ENCODE measurements at places on chromosomes 12 and 14.
A peak's percentile ranks its signal among the peaks of the same experiment; 100 is the strongest.

DNA sequence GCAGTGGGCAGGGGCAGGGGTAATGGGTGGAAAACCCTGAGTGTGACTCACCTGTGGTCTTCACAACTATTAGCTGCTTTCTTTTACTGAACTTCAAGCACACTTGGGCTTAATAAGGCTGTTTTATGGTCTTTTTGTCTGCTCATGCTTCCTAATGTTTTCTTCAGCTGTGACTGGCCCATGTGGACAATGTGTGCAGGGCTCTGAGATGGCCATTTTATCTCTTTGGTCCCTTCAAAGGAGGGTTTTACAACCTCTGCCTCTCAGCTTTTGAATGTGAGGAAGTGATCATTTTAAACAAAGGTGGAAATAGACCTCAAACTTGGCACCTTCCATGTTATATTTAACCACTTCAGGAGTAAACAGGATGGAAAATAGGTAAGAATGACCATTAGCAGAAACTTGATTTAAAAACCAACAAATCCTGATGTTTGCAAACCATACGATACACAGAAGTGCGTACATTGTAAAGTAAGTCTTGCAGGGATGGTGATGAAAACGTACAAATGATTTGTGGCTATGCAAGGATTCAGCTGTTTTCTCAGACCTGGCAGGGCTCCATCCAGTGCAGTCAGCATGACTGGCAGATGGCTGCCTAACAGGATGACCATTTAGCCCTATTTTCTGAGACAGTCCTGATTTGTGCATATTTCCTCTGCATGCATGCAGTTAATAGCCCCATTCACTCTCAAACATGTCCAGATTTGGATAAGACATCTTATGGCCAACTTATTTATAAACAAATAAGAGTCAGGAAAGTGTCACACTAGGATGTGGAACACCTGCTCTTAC lies 103.2 kb downstream of the SLC38A4 start:
- peak; percentile 29 for DNase-seq

GRCh38 chr14:69713993-69714679 lies 52.8 kb upstream of the SRSF5 start:
- no peak for DNase-seq

GRCh38 chr14:86091811-86092210 lies 561.9 kb downstream of the FLRT2 start:
- no peak for DNase-seq

DNA sequence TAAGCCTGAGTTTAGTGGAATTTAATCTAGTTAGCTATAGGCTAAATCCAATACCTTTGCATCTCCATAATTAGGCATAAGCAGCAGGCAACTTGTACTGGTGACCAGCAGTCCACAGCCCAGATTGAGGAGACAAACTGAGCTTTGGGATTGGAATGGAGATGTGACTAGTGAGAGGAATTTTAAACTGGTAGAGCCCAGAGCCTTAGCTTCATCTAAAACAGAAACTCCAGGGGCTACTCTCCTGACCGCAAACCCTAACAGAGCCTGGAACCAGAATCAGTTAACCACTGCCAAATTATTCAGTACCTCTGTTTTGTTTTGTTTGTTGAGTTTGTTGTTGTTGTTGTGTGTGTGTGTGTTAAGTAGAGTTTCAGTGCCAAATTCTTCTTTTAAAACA lies 53.2 kb downstream of the TSPAN19 start:
- no peak for DNase-seq

GRCh38 chr12:88623777-88624548 lies 43.7 kb upstream of the KITLG start:
- DNase-seq: no peak

GRCh38 chr12:7099290-7099996 lies 7.2 kb upstream of the C1R start:
- DNase-seq: no peak

DNA sequence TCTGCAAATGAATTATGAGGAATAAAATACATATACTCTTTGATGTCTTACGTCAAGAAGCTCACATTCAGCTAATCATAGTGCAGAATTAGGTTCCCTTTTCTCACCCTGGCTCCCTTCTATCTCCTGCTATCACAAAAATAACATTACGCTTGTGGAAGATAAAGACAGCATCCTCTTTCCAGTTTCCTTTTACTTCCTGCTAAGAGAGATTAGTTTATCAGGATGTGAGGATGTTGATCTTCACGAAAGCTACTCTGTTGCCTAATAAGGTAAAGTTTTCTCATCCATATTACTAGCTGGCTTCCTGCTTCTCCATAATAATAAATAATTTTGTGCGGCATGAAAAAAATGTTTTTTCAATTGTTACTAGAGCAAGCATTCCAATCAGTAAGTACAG lies 217.7 kb upstream of the DCN start:
- DNase-seq: no peak

All from AG08396 (cell line).